Activated naive CD8-positive, alpha-beta T cell treated with anti-CD3 and anti-CD28 coated beads for 36 hours (primary cell): ENCODE measurements at places on chromosomes 16 and 17.

DNA sequence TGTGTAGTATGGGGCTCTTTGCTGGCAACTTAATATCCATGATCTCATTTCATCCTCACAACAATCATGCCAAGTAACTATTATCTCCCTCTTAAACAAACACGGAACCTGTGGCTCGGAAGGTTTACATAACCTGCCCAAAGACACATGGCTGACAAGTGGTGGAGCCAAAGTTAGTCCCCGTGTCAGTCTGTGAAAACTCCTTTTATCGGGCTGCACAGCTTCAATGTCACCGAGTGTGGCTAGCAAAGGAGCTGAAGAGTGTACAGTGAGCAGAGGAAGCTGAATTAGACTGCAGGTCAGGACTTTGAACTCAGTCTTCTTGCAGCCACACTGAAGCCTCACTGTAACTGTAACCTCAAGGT lies 80.3 kb downstream of the PARN start:
- DNase-seq, result no peak

DNA sequence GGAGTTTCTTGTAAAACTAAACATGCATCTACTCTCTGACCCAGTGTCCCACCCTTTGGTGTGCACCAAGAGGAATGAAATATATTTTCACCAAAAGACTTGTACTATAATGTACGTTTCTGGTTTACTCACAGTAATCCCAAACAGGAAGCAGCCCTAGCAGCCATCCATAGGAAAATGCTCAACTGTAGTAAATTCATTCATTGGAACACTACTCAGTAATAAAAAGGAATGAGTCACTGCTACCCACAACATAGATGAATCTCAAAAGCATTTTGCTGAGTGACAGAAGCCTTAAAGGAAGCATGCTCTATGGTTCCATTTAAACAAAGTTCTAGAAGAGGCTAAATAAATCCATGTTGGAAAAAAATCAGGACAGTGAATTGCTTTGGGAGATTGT lies 37.6 kb upstream of the DHRS7B start:
- no peak for DNase-seq

DNA sequence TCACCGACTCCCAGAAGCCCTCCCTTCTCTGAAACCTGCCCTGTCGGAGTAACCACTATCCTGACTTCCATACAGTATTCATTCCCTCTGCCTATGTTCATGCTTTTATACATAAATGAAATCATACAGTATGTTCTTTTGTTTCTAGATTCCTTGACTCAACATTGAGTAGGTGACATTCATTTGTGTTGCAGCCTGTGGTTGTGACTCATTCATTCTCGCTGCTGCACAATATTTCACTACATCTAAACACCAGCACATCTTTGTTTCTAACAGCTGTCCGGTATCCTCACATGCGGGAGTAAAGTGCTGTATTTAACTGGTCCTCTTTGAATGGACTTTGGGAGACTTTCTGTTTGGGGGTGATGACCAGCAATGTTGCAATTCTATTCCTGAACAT lies 135.0 kb upstream of the FOXF1 start:
- DNase-seq, result no peak

GRCh38 chr17:79626156-79626890 lies 15.5 kb upstream of the RBFOX3 start:
- no peak for DNase-seq

- DNase-seq, result no peak
Observed at GRCh38 chr17:19987897-19988296, 10.3 kb upstream of the AKAP10 start.

DNA sequence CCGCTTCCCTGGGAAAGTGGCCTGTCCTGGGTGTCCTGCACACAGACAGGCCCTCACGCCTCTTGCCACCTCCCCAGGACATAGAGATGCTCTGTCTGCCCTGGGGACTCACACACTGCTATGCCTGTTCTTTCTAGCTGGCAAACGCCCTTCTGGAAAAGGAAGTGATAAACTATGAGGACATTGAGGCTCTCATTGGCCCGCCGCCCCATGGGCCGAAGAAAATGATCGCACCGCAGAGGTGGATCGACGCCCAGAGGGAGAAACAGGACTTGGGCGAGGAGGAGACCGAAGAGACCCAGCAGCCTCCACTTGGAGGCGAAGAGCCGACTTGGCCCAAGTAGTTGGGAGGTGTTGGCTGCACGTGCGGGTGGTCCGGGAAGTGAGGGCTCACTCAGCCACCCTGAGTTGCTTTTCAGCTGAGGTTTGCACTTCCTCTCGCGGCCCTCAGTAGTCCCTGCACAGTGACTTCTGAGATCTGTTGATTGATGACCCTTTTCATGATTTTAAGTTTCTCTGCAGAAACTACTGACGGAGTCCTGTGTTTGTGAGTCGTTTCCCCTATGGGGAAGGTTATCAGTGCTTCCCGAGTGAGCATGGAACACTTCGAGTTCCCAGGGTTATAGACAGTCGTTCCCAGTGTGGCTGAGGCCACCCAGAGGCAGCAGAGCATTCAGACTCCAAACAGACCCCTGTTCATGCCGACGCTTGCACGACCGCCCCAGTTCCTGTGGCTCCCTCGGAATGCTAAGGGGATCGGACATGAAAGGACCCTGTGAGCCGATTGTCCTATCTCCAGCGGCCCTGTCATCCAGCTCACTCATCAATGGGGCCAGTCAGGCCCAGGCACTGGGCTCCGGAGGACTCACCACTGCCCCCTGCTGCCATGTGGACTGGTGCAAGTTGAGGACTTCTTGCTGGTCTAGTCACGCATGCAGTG lies 3.5 kb upstream of the RPL13 start:
- DNase-seq, result peak; percentile 82

DNA sequence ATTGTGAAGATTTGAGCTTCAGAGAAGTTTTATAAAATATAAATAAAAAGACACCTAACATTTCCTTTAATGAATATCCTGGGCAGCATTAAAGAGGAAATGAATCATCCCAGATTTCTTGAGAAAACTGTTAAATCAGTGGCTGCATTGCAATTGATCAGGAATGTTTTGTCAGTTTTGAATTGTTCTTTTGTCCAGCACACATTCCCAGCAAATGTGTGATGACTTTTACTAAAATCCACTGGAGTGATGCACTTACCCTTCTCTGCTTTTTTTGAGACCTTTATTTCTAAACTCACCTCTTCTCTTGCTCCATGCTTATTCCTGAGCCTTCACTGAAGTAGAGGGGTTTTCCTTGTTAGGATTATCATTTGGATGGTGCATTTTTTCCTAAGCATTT lies 1307.2 kb downstream of the CDH8 start:
- no peak for DNase-seq
